Spleen (tissue), 13 donors: ENCODE measurements at places on chromosomes 11 and 22. TPM values are rescaled to one million over a fixed set of nuclear protein-coding genes. Genes with fewer than 3 reads are reported as not detected.

- no peak overlapping the region for H3K4me3 ChIP-seq
- no peak overlapping the region for H3K27ac ChIP-seq
- H3K27me3 ChIP-seq: no peaks in the 10 kb centered on the region
- DNase-seq: no peak
- no peaks in the 10 kb centered on the region for H3K4me1 ChIP-seq
These were observed 102.6 kb downstream of the SPON1 start for GRCh38 chr11:14065141-14065540.

MAJIN gene
- not detected for total RNA-seq

CELF1 gene
- total RNA-seq: 171 TPM

UPB1 gene
- 2.0 TPM for total RNA-seq
